ENCODE measurements at places on chromosomes 5 and 9.
A peak's percentile ranks its signal among the peaks of the same experiment; 100 is the strongest.

- DNase-seq: no peak
Measured at GRCh38 chr5:141725891-141726290, 43.9 kb upstream of the ARAP3 start.

DNA sequence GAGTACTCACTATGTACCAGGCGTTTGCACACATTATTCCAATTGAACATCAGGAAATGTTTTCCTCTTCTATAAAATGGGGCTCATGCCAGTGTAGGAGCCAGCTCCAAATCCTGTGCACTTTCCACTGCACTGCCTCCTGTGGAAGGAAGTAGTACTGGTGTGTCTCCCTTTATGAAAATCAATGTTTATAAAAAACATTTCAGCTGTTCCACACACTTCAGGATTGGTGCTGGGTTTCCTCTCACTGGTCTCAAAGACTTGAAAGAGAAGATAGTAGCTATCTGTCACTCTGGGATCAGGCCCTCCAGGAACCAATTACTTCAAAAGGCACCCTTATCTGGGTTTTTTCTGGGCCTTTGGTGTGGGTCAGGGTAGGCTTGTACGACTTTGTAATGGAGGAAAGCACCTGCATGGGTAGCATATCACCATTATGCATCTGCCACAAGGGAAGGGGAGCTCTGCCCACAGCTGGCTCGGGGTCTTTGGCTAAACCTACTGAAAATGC lies 32.5 kb downstream of the RAB14 start:
- DNase-seq: peak; percentile 11

DNA sequence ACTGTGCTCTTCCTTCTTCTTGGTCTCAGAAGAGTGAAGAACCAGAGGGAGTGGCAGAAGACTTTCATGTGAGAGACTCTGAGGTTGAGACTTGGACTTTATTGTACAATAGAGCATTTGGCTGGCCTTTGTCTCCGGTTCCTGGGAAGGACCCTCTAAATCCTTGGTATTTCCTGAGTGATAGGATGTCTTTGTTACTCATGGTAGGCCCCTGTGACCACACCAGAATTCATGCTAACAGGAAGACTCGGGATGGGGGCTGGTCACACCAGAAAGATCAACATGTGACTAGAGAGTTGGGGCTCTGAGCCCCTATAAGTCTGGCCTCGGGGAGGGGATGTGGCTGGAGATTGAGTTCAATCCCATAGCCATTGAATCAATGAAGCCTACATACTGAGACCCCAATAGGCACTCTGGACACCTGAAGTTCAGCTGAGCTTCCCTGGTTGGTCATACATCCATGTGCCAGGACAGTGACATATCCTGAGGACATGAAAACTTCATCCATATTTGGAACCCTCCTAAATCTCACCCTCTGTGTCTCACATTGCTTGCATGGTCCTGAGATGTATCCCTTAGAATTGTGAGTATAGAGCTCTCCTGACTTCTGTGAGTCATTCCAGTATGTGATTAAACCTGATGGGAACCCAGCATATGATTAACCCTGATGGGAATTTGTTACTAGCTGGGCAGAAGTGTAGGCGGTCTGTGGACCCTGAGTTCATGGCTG lies 201.7 kb downstream of the GADD45G start:
- no peak for DNase-seq

DNA sequence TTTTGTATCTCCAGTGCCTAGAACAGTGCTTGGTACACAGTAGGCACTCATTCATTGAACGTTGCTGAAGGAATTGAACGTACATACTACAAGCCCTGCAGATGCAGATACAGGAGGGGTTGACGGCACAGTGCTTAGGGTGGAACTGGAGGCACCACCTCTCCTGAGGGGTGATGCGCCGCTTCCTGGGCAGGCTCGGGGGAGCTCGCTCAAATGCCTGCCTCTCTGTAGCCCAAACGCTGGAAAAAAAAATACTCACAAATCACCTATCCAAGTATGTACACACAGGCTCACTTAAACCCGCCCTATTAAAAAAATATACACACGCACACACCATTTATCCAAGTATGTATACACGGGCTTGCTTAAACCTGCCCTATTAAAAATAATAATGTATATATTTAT lies 536 bp upstream of the COMMD10 start:
- DNase-seq: peak; percentile 22

- DNase-seq: no peak
Measured at GRCh38 chr5:77101298-77101697, 14.2 kb upstream of the ZBED3 start.

GRCh38 chr5:135445306-135445985 lies 1.7 kb downstream of the DCANP1 start:
- no peak for DNase-seq
